ENCODE measurements at places on chromosomes 12 and 14.

- no peak for DNase-seq
Measured at GRCh38 chr12:132061641-132062430, 82.3 kb downstream of the DDX51 start.

DNA sequence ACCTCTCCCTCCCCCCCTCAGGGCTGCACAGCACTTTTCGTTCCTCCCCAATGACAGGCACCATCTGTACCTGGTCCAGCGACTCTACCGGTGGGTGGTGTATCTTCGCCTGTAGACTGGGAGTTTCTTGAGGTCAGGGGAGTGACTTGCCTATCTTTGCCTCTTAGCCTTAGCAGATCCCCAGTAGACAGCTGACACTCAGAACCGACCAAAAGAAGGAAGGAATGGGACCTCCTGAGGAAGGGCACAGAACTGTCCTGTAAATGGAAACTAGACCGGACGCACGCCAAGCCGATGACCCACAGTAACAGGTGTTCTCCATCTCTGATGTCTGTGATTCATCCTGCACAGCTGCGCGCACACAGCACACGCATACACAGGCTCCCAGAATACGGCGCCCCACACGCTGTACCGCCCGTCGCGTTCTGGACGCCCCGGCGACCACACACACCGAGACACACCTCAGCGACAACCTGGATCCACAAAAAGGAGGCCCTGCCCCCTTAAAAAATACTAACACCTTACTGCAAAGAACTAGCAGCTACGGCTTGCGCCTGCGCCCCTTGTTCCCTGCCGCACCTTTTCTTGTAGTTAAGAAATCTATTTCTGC, 673 bp upstream of the TTC9 start:
- no peak for DNase-seq

GRCh38 chr14:60926002-60926401, 54.9 kb downstream of the TRMT5 start:
- no peak for DNase-seq

GRCh38 chr14:69711881-69712560, 54.9 kb upstream of the SRSF5 start:
- DNase-seq, result no peak

- no peak for DNase-seq
Measured at GRCh38 chr14:102883554-102883953, 38.9 kb upstream of the AMN start.

DNA sequence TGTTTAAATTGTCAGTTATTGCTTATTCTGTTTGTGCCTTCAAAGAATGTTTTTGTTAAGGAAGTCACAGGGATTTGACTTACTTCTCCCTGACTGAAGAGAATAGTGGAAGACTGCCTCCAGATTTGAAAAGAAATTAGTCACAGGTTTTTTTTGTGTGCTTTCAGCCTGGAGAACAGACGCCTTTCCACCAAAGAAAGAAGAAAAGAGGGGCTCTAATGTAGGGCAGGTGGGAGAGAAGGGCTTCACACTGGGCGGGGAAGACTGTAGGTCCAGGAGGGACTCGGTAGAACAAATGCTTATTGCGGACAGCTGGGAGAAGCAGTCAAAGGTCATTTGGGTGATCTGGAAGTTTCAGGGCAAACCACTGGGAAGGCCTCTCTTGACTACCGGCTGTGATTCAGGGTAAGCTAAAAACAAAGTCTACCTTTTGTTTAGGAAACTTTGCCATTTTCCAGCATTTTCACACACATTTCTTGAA, 76.8 kb downstream of the SAMD4A start:
- no peak for DNase-seq

GRCh38 chr12:72133497-72134055, 138.6 kb upstream of the TRHDE start:
- DNase-seq, result no peak

GRCh38 chr12:52232674-52233461, at the start of gene KRT7:
Gene KRT7, plus strand, starts transcription at chr12:52233243. Its CDS starts 54 bp downstream, at chr12:52233297.
- DNase-seq, result no peak

GRCh38 chr12:6420364-6420763, 24.4 kb upstream of the CD27 start:
- no peak for DNase-seq

DNA sequence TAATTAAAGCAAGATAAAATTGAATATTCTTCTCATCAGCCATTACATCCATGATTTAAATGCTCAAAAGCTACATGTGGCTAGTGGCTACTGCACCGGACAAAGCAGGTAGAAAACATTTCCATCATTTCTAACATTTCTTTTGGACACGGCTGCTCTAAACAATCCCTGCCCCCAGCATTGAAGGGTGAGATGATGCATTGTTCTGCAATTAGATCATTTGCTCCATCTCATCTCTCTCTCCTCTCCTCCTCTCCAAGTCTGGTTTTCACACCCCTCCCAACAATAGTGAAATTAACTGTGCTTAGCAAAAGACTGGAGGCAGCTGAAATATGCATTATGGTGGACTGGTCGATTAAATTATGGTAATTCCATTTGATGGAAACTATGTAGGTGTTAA, 288.5 kb downstream of the KSR2 start:
- no peak for DNase-seq

DNA sequence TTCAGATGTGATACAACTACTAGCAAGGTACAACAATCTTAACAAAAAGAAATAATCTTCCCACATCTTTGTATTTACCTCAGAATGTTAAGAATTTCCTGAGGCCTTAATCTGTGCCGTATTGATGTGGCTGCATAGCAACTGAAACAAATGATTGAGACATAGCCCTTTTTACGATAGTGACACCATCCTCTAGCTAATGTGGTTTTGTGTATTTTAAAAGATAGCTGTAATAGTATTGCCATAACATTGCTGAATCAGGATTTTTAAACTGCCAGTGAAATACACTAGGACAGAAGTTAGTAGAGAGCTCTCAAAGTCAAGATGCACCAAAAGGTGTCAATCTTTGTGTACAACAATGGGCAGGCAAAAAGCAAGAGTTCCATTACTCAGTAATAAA, 11.9 kb downstream of the NPAS3 start:
- DNase-seq, result no peak

DNA sequence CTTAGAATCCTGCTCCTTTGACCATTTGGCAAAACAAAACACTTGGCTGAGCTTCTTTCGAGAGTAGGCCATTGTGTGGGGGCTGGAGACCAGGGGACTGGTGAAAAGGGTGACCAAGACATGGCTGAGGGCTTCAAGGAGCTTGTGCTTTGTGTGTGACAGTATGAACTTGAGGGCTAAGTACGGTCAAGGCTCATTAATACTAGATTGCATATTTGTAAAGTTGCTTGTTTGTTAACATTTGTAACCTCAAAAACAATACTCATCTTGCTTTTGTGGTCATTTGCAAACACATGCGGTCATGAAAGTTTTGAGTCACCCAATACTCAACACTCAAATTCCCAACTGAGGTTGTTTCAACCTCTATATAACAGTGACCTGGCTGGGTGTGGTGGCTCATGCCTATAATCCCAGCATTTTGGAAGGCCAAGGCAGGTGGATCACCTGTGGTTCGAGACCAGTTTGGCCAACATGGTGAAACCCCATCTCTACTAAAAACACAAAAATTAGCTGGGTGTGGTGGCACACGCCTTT, 42.5 kb downstream of the ZFYVE26 start:
- DNase-seq, result no peak

DNA sequence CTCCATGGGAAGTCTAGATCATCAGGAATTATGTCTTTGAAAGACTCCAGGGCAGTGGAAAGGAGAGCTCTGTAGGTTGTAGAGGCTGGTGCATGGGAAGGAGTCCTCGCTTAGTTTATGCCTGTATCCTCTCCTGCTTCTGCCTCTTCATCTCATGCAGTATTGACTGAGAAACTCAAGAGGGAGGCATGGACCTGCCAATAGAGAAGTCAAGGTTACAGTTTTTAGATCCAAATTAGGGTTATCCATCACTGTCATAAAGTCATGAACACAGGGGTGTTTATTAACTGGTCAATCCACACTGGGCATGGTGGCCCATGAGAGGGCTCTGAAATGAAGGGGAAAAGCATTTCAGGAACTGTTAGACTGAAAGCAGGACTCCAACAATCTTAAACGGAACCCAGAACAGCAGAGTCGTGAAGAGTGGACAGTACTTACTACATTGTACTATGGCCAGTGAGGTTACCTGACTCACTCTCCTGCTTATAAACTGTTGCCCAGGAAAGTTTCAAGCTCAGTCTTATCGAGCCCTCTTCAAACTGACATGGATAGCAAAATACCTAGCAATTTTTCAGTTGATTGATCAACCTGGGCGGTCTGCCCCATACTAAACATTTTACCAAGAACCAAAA, 30.1 kb upstream of the DHRS7 start:
- DNase-seq, result no peak

GRCh38 chr14:91307046-91307445, 62.5 kb upstream of the GPR68 start:
- DNase-seq, result no peak

GRCh38 chr14:61698206-61698980, 3.1 kb downstream of the HIF1A start:
- DNase-seq, result no peak

- no peak for DNase-seq
Measured at GRCh38 chr12:2052826-2053678, at the start of gene CACNA1C. Gene CACNA1C, plus strand, starts transcription at chr12:2052987. Its CDS starts 576 bp downstream, at chr12:2053563.

DNA sequence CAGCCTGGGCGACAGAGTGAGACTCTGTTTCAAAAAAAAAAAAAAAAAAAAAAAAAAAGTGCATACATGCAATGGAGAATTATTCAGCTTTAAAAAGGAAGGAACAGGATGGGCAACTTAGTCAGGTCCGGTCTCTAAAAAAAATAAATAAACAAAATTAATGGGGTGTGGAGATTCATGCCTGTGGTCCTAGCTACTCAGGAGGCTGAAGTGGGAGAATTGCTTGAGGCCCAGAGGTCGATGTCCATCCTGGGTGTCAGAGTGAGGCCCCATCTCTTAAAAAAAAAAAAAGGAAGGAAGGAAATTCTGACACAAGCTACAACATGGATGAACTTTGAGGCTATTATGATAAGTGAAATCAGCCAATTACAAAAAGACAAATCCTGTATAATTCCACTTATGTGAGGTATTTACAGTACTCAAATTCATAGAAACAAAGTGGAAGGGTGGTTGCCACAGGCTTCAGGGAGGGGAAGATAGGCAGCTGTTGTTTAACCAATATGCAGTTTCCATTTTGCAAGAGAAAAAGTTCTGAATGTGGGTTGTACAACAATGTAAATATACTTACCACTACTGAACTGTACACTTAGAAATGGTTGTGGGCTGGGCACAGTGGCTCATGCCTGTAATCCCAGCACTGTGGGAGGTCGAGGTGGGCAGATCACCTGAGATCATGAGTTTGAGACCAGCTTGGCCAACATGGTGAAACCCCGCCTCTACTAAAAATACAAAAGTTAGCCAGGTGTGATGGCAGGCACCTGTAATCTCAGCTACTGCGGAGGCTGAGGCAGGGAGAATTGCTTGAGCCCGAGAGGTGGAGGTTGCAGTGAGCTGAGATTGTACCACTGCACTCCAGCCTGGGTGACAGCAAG, 12.3 kb upstream of the APOF start:
- DNase-seq, result no peak

DNA sequence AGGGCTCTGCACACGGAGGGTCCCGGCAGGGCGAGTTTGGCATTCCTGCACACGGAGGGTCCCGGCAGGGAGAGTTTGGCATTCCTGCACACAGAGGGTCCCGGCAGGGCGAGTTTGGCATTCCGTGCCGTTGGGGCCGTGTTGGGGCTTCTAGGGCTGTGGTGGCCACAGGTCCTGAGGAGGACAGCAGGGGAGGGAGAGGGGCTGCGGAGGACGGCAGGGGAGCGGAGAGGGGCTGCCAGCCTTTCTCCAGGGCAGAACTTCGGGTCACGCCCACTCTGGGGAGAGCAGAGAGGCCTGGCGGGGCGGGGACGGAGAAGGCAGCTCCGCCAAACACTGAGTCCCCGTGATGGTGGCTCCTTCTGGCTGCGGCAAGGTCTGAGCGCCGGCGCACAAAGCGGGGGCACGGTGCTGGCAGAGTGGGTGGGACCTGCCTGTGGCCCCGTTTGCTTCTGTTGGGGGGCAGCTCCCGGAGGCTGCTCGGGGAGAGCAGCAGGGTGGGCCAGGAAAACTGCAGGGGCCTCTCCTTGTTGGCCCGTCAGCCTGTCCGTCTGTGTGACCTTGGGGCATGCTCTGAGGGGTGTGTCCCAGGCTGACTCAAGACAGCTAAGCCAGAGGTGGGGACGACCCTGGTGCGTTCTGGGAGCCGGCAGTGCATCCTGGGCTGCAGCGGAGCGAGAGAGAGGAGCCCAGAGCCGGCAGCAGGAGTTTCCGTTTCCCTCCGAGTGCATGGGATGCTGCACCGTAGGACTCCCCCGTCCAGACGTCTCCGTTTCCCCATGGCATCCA, 60.2 kb downstream of the LRCOL1 start:
- DNase-seq, result no peak

- DNase-seq, result no peak
Measured at GRCh38 chr12:122847921-122848421, 12.7 kb downstream of the HIP1R start.

GRCh38 chr12:105384916-105385535, 54.5 kb downstream of the C12orf75 start:
- DNase-seq, result no peak

DNA sequence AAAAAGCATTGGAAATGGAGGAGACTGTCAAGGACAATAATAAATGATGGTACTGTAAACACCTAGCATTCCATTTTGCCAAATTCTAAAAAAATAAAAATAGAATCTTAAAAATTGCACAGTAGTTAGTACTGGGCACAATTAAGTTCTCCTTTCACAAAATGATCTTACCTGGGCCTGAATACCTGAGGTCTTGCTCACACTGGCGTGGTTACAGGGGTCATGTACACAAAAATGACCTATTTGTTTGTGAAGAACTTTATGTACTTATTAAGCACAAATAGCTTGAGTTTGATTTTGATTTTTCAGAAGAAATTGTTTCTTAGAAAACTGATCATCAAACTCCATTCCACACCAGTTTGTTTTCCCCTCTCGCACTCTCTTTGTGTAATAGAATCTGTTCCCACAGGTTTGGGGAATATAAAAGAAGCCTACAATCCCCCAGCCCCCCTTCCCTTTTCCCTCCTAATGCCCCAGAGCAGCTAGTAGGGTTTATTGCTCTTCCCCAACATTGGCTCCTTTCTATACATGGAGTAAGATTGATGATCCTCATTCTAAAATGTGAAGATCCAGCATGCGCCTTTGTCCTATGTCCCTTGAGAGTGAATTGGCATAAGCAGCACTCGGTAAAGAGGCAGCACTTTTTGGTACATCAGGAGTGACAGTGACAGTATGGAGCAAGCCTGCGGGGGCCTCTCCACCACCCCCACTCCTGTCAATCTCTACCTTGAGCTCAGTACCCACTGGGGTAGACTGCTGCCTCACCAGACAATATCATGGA, 204.3 kb downstream of the ASCL1 start:
- DNase-seq, result no peak

- DNase-seq, result peak; percentile 32
Measured at GRCh38 chr12:52582971-52583456, 9.4 kb upstream of the KRT74 start.

DNA sequence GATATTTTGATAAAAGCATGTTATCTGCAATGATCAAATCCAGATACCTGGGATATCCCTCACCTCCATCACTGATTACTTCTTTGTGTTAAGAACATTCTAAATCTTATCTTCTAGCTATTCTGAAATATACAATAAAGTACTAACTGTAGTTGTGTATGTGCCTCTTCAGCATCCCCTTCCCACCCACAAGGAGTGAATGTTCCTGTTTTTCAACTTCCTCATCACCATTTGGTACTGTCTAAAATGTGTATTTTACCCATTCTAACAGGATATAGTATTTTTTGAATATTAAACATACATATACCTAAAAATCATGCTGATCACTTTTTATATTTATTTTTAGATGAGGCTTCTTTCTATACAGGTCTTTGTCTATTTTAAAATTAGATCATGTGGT, 1252.6 kb downstream of the TMEM121 start:
- DNase-seq, result no peak
